ENCODE measurements at places on chromosomes 3 and 15. TPM values are rescaled to one million over a fixed set of nuclear protein-coding genes. Genes with fewer than 3 reads are reported as not detected.

The ROPN1B gene
- not detected for total RNA-seq

The PARP15 gene
- total RNA-seq = 2.0 TPM

The CYP1A2 gene
- total RNA-seq = not detected

The SEMA5B gene
- total RNA-seq = 0.68 TPM

The SLC7A14 gene
- total RNA-seq = 2.8 TPM

The GOLGA6A gene
- total RNA-seq = not detected

The TBC1D2B gene
- 45.4 TPM for total RNA-seq

The GPR27 gene
- 0.33 TPM for total RNA-seq

The TICRR gene
- not detected for total RNA-seq

The TTC21A gene
- 4.3 TPM for total RNA-seq

The PLSCR2 gene
- not detected for total RNA-seq

DNA sequence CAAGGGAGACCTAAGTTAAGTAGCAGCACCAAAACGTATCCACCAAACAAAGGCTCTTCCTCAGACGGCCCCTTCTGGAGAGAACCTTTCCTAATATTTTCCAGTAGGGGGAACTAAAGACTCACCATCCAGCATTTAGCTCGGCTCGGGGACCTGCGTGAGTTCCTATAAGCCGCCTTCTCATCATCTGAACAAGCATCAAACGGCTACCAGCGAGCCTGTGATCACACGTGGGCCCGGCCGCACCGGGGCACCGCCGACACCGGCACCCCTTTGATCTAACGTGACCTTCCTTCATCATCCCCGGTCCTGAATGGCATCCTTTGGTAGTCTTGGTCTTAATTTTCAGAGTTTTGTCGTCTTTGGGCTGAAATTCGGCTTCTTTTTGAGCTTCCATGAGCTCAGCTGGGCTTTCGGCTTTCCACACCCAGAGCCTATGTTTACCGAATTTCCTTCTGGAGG is 1.4 kb upstream of the ROBO2 start:
- H3K36me3 ChIP-seq = no peaks in the 10 kb centered on the region
- peak overlapping the region; percentile 38 for H3K4me3 ChIP-seq
- H3K4me1 ChIP-seq = peaks cover 20% of the 10 kb centered on the region
- H3K27me3 ChIP-seq = peaks cover 26% of the 10 kb centered on the region
- H3K27ac ChIP-seq = no peak overlapping the region
- peak; percentile 87 for DNase-seq

DNA sequence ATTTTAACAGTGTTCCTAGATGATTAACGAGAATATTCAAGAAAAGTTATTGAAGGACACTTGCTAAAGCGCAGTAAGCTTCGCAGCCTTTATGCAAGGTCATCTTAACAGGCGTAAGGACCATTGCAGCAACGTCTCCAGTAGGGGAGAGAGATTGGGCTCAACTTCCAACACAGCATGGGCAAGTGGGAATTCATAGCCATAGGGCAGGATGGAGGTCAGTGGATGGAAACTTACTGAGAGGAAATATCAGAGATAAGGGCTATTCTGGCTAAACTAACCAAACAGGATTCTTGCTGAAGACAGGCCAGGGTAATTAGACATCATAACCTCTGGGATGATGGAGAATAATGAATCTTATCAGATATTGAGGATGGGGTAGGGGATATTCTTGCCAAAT is 82.8 kb downstream of the DHX36 start:
- no peak overlapping the region for H3K27ac ChIP-seq
- no peak for DNase-seq
- H3K27me3 ChIP-seq = no peaks in the 10 kb centered on the region
- peaks cover 10% of the 10 kb centered on the region for H3K36me3 ChIP-seq
- no peak overlapping the region for H3K4me3 ChIP-seq
- H3K4me1 ChIP-seq = no peaks in the 10 kb centered on the region

DNA sequence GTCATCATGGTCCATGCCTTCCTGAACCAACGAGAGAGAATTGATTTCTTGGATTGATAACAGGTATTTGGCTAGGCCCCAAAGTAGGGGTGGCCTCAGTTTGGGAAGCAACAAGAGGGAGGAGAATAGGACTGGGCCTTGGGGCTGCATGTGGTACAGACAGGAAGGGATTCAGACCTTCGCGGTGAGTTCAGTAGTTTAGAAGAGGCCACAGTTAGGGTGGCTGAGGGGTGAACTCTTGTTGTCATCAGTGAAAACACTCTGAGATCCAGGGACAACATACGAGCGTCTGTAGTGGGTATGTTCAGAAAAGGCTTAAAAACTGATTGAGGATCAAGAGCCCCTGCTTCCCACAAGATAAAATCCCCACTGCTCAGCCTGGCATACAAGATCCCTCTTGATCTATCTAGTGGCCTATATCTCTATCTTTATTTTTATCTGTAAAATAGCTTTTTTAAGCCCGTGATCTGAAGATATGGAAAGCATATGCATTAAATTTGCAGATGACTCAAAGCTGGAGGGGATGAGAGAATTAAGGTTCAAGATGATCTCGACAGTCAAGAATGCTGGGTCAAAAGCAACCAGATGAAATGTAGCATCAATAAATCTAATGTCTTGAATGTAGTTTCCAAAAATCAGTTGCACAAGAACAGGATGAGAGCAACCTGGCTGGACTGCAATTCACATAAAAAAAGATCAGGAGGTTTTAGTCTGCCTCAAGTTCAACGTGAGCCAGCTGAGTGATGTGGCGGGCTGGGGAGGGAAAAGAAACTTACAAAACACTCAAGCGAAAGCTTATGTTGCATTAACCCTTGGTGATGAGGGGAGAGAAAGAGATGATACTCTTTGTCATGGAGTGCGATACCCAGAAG is 221.1 kb upstream of the TLE3 start:
- peaks cover 60% of the 10 kb centered on the region for H3K4me1 ChIP-seq
- H3K4me3 ChIP-seq = no peak overlapping the region
- DNase-seq = peak; percentile 94
- H3K27ac ChIP-seq = peak overlapping the region; percentile 91

GRCh38 chr15:48677821-48678220 is 32.3 kb upstream of the FBN1 start:
- DNase-seq = no peak
- H3K27me3 ChIP-seq = no peaks in the 10 kb centered on the region
- H3K4me3 ChIP-seq = no peak overlapping the region

DNA sequence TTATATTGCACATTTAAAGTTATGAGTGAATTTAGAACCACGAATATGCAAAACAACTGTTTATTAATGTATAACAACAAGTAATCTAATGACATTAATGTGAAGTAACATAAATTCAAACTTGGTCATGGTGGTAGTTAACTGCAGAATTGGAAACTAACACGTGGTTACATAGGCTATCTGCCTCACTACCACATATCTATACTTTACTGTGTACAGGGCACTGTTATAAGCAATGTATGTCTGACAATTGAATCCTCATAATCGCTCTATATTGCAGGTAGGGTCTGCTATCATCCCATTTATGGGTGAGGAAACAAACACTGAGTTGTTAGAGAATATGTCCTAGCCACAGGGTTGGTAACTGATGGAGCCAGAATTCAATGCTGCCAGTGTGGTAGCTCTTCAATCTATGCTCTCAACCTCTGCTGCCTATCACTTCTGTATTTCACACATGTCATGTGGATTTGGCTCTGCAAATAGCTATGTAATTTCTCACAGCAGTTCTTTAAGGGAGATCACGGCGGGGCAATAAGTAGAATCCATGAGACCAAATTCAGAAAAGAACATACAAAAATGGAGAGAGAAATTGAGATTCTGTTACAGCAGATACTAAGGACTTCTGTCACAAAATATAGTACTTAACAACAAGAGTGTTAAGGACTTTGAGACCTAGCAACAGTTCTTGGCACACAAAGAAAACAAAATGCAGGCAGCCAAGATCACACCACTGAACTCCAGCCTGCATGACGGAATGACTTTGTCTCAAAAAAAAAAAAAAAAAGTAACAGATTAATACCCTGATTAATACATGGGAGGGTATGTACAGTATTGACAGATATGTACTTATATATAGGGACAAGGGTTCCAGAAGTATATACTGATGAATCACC is 100.0 kb upstream of the CSPG5 start:
- no peaks in the 10 kb centered on the region for H3K27me3 ChIP-seq
- no peak for DNase-seq
- H3K4me3 ChIP-seq = no peak overlapping the region
- no peaks in the 10 kb centered on the region for H3K4me1 ChIP-seq
- H3K36me3 ChIP-seq = peaks cover 18% of the 10 kb centered on the region

- DNase-seq = no peak
- no peaks in the 10 kb centered on the region for H3K27me3 ChIP-seq
- H3K27ac ChIP-seq = no peak overlapping the region
- H3K36me3 ChIP-seq = no peaks in the 10 kb centered on the region
- no peaks in the 10 kb centered on the region for H3K4me1 ChIP-seq
- no peak overlapping the region for H3K4me3 ChIP-seq
These were observed 20.1 kb downstream of the DUSP7 start for GRCh38 chr3:52036222-52036694.

GRCh38 chr3:44961888-44962287 is 14.1 kb downstream of the ZDHHC3 start:
- no peaks in the 10 kb centered on the region for H3K27me3 ChIP-seq
- peaks cover 9% of the 10 kb centered on the region for H3K36me3 ChIP-seq
- H3K4me1 ChIP-seq = peaks cover 4% of the 10 kb centered on the region
- no peak overlapping the region for H3K27ac ChIP-seq
- H3K4me3 ChIP-seq = no peak overlapping the region

- DNase-seq = no peak
- no peak overlapping the region for H3K4me3 ChIP-seq
- H3K4me1 ChIP-seq = peaks cover 17% of the 10 kb centered on the region
- no peaks in the 10 kb centered on the region for H3K27me3 ChIP-seq
- no peaks in the 10 kb centered on the region for H3K36me3 ChIP-seq
- H3K27ac ChIP-seq = peak overlapping the region; percentile 68
These were observed 123.6 kb downstream of the SLC25A26 start for GRCh38 chr3:66344391-66344811.

GRCh38 chr3:127848131-127849129 is 26.1 kb upstream of the MGLL start:
- no peaks in the 10 kb centered on the region for H3K27me3 ChIP-seq
- no peak overlapping the region for H3K27ac ChIP-seq
- no peaks in the 10 kb centered on the region for H3K4me1 ChIP-seq

DNA sequence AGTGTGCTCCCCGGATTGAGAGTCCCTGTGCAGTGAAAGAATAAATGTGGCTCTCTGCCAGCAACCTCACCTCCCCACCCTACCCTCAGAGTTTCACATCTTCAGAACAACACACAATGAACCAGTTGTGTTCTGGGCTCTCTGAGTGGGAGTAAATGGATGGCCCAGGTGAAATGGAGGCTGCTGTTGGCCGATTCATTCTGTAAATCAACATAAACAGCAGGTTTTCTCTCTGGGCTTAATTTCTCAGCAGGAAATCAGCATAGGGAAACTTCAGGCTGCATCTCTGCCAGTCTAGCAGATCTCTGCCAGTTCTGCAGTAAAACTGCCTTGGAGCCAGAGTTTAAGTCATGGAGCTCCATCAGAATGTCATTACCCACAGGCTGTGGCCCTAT is 54.6 kb upstream of the FURIN start:
- no peaks in the 10 kb centered on the region for H3K4me1 ChIP-seq
- no peak overlapping the region for H3K27ac ChIP-seq
- H3K36me3 ChIP-seq = no peaks in the 10 kb centered on the region
- no peak for DNase-seq

- H3K4me1 ChIP-seq = no peaks in the 10 kb centered on the region
- no peak for DNase-seq
- no peak overlapping the region for H3K27ac ChIP-seq
- no peaks in the 10 kb centered on the region for H3K27me3 ChIP-seq
- no peak overlapping the region for H3K4me3 ChIP-seq
- no peaks in the 10 kb centered on the region for H3K36me3 ChIP-seq
These were observed 53.4 kb downstream of the DUT start for GRCh38 chr15:48384616-48385015.

GRCh38 chr3:53147151-53147902 is 13.7 kb upstream of the PRKCD start:
- H3K27ac ChIP-seq = no peak overlapping the region
- DNase-seq = peak; percentile 40
- H3K4me1 ChIP-seq = no peaks in the 10 kb centered on the region
- H3K4me3 ChIP-seq = no peak overlapping the region
- H3K36me3 ChIP-seq = no peaks in the 10 kb centered on the region

DNA sequence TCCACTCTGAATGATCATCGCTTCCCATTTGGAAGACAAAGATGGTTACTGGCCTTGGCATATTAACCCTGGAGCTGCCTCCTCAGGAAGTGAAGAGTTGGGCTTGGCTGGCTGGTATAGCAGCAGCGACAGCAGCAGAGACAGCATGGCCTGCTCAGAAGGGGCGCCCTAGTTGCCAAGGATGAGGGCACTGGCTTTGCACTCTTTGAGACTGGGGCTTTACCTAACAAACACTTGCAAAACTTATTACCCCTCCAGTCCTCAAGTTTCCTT is 68.5 kb upstream of the RBP1 start:
- H3K4me3 ChIP-seq = no peak overlapping the region
- no peaks in the 10 kb centered on the region for H3K36me3 ChIP-seq
- no peak overlapping the region for H3K27ac ChIP-seq
- no peaks in the 10 kb centered on the region for H3K27me3 ChIP-seq
- no peak for DNase-seq
- H3K4me1 ChIP-seq = no peaks in the 10 kb centered on the region

- H3K4me1 ChIP-seq = no peaks in the 10 kb centered on the region
- DNase-seq = no peak
- H3K36me3 ChIP-seq = no peaks in the 10 kb centered on the region
- H3K27ac ChIP-seq = no peak overlapping the region
These were observed 145.3 kb upstream of the DNAJC19 start for GRCh38 chr3:181134873-181135272.

DNA sequence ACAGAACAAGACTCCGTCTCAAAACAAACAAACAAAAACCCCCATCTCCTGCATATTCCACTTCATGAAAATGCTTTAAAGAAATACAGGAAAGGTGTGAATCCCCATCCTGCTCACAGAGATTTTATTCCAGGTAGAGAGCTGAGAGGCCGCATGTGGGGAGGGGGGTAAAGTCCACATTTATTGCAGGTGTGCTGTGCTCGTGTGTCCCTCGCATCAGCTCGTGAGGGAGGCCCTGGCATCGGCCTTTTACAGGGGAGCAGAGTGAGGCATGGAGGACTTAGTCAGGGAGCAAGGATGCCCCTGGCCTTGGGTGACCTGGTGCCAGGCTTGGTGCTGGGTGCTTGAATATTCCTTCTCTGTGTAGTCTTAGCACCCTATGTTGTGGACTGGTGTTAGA is 413.5 kb upstream of the C2CD4B start:
- DNase-seq = no peak
- H3K27ac ChIP-seq = no peak overlapping the region
- H3K4me3 ChIP-seq = no peak overlapping the region
- no peaks in the 10 kb centered on the region for H3K4me1 ChIP-seq
- no peaks in the 10 kb centered on the region for H3K36me3 ChIP-seq

DNA sequence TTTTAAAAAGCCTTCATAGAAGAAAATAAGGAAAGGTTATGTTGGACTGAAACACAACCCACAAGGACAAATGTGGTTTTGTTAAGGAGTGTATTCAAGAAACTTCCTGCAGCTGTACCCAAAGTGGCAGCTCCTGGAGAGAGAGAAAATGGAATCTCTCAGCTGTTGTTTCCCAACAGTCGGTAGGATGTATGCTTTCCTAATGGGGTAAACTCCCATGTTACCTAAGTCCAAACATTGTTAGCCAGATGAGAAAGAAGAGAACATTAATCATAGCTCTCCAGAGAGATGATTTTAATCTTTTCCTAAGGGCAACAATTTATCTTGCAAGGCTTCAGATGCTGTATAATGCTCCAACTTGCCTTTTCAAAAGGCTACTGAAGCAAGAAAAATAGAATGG is 22.6 kb upstream of the TEX9 start:
- H3K27me3 ChIP-seq = no peaks in the 10 kb centered on the region
- no peaks in the 10 kb centered on the region for H3K36me3 ChIP-seq
- DNase-seq = no peak
- no peak overlapping the region for H3K27ac ChIP-seq
- no peaks in the 10 kb centered on the region for H3K4me1 ChIP-seq

Data from sigmoid colon (tissue), 7 donors.